GM10248 (cell line): ENCODE measurements at places on chromosomes 7 and 10.

- DNase-seq = no peak
Observed at GRCh38 chr7:30327813-30328212, 43.4 kb downstream of the ZNRF2 start.

- DNase-seq = no peak
Observed at GRCh38 chr7:137026176-137026500, 157.7 kb downstream of the CHRM2 start.

DNA sequence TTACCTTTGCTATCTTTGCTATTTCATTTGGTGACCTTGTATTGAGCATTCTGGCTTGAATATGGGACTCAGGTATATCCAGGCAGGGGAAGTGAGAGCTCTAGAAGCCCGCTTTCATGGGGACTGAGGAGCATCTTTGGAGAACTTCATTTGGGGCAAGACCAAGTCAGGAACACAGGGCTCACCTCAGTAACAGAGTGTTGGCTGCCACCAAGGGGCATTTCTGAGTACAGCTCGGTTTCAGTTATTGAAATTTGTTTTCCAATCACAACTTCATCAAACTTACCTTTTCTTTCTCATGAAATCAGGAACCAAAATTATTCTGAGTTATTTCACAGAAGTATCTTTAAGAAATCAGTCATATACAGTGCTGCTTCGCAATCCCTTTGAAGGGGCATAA lies 337.2 kb downstream of the C7orf25 start:
- no peak for DNase-seq

DNA sequence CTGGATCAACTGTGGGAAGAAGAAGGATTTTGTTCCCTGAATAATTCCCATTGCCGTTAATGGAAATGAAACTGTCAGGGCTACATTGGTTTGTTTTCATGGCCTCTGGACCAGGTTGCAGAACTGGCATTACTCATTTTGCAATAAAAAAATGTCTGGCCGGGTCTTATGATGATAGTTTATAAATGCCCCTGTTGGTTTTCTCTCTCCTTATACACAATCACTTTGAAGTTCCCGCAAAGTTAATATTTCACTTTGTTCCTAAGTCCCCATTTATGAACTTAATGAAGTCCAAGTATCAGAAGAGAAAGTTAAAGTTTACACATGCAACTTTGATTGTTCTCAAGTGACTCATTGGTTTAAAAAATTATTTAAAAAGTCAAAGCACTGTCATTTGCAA lies 150.7 kb upstream of the PRR15 start:
- DNase-seq = no peak

- no peak for DNase-seq
Observed at GRCh38 chr7:40350100-40350499, 215.3 kb downstream of the SUGCT start.

DNA sequence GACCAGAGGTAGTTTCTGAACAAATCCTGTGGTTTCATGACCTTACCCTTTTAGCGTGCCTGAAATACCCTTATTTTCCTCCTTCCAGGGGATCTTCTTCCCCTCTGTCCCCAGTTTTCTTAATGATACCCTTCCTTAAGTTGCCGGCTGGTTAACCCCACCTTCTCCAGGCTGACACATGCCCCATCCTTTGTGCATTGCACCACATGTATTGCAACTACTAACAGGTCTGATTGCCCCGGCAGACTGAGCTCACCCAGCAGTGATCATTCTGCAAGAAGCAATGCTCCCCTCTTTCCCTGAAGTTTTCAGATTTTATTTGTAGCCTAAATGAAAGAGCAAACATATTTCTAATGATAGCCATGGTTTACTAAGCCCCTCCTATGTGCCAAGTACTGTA lies 108.2 kb downstream of the HIP1 start:
- no peak for DNase-seq

DNA sequence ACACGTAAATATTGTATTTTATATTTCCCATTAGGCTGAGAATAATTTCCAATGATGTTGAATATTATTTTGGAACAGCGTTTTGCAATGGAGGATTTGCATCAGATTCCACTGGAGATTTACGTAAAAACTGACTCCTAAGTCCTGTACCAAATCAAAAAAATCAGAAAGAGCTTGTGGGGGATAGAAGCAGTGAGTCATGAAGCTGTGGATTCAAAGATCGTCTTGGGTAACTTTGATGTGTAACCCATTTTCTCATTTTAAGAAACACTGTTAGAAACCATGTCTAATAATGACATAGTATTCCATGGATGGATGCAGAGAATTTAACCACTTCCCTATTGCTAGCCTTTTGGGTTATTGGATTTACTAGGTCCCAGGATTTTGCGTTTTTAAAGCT lies 158.6 kb downstream of the INHBA start:
- no peak for DNase-seq

- DNase-seq = no peak
Observed at GRCh38 chr7:141014125-141014523, 628 bp downstream of the MRPS33 start.

DNA sequence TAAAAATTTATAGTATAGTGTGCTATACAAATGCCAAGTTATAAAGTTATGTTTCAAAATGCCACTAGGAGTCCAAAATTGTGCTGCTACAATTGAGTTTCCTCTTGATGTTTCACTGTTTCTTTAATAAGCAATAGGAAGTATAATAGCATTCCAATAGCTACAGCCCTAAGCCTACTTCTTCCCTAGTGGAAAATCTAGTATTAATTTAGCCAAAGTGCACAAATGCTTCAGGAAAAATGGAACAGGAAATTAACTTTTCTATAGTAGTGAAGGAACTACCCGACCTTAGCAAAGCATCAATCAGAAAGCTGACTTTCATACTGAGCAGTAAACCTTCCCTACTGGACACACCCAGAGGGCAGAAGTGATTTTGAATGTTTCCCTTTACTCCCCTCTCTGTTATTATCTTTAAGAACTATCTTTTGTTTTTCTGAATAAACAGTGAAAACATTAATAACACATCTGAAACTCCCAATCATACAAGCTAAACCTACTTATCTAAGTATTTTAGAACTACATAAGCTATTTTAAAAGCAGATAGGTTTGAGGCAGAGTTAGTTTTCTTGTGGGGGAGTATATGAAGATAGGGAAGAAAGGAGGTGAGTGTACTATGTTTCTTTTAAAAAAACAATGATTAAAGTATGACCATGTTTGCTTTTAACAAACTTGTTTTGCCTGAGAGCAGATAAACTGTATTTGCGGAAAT lies 13.7 kb downstream of the CPED1 start:
- no peak for DNase-seq

DNA sequence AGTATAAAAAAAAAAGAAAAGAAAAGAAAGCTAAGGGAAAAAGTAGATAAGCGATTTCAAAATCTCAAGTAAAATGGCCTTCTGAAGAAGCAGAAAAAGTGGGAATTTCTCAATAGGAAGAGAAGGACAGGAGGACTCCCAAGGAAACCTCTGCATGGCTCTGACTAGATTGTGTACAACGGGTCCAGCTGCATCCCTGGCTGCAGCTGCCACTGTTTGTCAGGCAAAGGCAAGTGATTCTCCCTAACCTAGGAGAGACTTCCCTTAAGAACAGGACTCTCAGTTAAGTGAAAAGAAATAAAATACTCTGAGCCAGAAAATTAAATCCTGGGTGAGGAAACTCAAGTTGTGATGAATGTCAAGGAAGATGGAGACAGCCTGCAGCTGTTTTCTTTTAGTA lies 298.6 kb upstream of the KIAA1217 start:
- no peak for DNase-seq

- DNase-seq = no peak
Observed at GRCh38 chr10:4016214-4016740, 231.3 kb upstream of the KLF6 start.

DNA sequence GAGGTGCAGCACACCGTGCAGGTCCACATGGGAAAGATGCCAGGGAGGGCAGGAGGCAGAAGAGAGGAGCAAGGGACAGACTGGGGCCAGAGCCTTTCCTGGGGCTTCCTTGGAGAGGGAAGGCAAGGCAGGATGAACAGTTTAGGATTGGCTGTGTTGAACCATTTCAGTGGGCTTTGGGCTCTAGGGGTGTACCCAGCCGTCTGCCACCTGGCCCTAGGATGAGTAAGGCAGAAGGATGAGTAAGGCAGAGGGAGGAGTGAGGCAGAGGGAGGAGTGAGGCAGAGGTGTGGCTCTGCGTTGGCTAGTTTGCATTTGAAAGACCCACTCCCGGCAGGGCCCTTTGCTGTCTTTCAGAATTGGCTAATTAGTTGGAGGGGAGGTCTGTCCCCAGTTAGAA lies 31.5 kb upstream of the PRF1 start:
- no peak for DNase-seq

GRCh38 chr7:25846722-25847121 lies 305.3 kb upstream of the NFE2L3 start:
- no peak for DNase-seq

DNA sequence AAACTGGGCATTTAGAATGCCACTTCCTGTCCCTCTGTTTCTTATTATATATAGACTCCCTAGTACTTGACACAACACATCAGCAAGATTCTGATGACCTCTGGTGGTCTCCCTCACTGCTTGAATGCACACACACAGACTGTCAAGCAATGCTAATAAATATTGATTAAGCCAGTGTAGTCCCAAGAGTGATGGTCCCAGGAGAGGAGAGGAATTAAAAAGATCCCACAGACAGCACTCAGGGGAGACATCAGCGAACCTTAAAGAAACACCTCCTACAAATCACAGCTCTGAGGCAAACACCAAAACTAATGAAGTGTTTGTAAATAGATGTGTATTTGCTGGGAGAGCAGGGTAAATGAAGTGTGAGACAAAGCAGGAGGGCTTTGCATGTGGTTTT lies 1291.2 kb downstream of the XPNPEP1 start:
- DNase-seq = no peak

GRCh38 chr10:132878091-132878729 lies 64.2 kb downstream of the CFAP46 start:
- DNase-seq = no peak

DNA sequence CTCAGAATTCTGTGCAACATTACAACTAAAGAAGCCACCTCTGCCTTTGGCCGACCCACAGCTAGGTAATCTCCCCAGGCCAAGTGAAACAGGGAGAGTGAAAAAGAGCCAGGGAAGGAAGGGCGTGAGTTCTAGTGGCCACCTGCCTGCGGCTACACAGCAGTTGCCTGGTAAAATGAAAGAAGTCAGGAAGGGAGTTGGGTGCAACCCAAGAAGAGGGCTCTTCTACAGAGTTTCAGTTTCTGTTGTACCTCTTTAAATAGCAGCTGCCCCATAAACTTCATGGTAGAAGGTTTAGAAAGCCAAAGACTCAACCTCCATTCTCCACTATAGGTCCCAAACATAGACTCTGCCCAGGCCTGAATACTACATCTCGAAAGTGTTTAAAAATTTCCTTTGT lies 76.2 kb upstream of the TMEM168 start:
- DNase-seq = peak; percentile 57

GRCh38 chr7:104267701-104268368 lies 60.0 kb upstream of the ORC5 start:
- DNase-seq = no peak

DNA sequence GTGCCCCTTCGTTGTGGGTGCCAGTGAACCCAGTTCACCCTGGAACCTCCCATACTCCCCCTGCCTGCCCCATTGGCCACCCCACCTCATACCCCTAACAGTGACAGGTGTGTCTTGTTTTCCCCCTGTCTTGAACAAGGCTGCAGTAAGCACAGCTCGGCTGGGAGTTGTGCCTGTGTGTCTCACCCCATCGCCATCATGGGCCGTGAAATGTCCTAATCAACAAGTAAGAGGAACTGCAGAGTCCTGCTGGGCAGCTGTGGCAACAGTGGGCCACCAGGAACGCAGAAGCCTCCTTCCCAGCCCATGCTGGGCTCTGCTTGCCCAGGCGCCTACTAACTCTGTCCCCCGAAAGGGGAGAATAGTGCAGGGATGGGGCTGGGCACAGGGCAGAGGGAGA lies 91.6 kb downstream of the C10orf105 start:
- DNase-seq = no peak

GRCh38 chr7:88450874-88451273 lies 144.2 kb upstream of the STEAP4 start:
- DNase-seq = no peak

DNA sequence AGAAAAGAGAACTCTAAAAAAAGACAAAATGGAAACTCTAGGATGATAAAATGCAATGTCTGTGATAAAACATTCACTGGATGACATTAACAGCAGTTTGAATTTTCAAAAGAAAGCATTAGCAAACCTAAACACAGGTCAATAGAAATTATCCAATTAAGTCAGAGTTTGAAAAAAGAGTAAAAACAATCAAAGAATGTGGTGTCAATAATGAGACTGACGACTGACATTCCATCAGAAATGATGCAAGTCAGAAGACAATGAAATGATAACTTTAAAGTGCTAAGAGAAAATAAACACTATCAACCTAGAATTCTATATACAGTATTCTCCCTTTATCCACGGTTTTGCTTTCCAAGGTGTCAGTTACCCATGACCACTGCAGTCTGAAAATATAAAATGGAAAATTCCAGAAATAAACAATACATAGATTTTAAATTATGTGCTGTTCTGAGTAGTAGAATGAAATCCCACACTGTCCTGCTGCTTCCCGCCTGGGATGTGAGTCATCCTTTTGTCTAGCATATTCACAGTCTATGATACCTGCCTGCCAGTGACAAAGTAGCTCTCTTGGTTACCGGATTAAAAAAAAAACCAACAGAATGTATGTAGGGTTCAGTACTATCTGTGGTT lies 38.3 kb upstream of the SFMBT2 start:
- no peak for DNase-seq

DNA sequence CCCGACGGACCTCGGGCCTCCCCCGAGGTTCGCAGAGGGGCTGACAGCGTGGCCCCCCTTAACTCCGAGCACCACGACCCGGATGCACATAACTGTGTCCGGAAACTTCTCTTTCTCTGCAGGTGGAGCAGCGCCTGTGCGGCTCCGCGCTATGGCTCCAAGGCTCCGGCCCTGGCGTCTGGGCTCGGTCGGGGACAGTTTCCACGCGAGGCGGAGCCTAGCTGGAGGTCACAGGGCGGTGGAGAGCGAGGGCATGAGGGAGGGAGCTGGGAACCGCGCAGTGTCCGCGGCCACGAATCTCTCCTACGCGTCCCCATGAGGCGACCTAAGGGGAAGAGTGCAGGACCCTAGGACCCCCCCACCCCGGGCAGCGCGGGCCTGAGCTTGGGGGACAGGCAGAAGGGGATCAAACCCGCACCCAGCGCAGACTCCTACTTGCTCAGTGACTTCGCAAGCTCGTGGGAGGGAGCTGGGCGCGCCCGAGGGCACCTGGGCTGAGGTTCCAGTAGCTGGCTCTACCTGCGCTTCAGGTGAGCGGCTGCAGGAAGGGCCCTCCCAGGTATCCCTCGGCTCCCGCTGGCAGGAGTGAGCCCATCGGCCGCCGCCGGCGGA lies 8.6 kb upstream of the MNX1 start:
- no peak for DNase-seq

GRCh38 chr10:37712489-37713131 lies 144.8 kb downstream of the ZNF248 start:
- no peak for DNase-seq

DNA sequence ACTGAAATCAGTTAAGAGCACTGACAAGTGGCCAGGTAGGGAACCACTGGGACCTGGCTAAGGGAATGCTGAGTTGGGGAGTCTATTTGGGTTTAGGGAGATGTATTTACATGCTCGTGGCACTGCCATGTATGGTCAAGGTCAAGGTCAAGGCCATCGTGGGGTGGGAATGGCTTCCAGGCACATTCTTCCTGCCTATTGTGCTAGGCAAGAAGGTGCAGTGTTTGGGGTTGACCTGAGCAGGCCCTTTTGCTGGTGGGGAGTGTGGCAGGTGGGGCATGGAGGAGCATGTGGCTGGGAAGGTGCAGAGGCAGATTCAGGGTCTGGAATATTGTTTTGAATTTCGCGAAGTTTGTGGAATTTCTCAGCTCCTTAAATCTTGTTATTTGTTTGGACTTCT lies 17.8 kb downstream of the FAM241B start:
- DNase-seq = no peak
